ENCODE measurements at places on chromosomes 13 and 19.

- DNase-seq: no peak
These were observed 16.1 kb downstream of the VSTM1 start for GRCh38 chr19:54047616-54048015.

DNA sequence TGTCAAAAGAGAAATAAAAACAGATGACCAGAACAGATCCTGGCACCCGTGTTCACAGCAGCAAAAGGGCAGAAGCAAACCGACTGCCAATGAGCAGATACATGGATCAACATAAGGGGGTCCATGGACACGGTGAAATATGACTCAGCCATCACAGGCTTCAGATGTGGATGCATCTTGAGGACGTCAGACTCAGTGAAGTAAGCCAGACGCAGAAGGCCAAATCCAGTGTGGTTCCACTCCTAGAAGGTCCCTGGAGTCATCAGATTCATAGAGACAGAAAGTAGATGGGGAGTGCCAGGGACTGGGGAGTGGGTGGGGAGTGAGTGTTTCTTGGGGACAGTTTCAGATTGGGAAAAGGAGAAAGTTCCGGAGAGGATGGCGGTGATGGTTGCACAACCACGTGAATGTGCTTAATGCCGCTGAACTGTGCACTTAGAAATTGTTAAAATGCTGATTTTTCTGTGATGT, 28.8 kb upstream of the SEMA6B start:
- no peak for DNase-seq

DNA sequence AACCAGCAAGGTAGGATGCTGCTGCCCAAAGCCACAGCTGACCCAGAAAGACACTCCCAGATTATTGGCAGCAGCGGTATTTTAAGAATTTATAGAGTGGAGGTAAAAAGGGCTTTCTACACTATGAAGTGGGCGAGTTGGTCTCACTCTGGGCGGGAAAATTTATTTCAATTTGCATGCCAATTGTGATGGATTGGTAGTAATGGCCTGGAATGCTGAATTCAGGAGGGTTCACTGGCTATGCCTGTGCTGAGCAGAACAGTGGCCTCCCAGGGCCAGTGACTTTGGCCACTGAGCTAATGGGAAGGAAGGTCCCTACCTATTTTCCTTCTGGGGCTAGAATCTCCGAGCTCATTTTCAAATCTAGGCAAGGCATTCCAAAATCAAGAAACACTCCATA, 243.5 kb downstream of the TSHZ3 start:
- no peak for DNase-seq

DNA sequence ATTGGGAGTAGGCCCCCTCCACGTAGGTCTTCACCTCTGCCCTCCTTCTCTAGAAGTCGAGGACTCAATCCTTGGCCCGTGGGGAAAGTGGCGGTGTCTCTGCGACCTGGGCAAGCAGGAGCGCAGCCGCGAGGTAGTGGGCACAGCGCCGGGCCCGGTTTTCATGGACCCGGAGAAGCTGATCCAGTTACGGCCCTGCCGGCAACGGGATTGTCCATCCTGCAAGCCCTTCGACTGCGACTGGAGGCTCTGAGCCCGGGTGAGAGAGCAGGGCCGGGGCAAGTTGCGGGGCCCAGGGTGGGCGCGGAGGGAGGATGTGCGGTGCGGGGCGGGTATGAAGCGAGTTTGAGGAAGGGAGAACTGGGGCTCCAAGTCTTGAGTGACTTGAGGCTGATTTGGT, 2.2 kb downstream of the THSD8 start:
- no peak for DNase-seq

DNA sequence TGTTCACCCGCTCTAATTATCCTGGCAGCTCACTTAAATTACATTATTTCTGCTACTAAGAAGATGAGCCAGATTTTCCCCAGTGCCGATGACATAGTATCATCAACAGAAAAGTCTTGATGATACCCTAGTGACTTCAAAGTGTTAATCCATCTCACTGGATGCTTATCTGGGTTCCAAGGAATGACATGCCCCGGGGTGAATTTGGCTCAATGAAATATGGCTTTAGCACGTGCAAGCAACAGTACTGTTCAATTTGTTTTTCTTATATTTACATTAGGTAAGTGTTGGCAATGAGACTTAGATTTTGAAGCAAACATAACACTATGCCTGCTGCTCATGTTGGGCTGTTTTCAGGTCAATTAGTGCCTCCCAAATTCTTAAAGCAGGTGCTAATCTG, 548.2 kb upstream of the SLITRK1 start:
- DNase-seq: no peak

DNA sequence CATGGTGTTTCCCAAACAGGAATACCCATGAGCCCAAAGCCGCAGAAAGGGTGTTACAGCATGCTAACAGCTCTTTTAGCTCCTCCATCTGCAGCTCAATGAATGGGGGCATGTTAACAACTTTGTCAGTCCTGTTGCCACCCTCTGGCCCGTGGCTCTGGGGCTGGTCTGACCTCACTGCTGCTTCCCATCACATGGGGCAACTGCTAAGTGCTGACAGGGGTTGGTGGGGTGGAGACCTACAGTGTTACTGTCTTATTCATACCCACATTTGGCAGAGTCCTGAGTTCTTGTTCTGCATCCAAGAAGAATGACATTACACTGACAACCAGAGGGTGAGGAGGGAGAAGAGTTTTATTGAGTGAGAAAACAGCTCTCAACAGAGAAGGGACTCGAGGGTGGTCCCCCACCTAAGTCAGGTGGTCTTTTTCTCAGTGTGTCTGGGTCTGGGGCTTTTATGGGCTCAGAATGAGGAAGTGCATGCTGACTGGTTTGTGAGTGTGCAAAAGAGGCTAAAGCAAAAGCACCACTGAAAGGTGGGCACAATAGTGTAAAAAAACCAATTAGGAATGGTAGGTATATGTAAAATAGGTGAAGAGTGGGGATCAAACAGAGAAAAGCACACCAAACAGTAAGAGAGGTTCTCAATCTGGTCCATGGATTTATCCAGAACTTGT, 1952.0 kb upstream of the PCDH20 start:
- no peak for DNase-seq

DNA sequence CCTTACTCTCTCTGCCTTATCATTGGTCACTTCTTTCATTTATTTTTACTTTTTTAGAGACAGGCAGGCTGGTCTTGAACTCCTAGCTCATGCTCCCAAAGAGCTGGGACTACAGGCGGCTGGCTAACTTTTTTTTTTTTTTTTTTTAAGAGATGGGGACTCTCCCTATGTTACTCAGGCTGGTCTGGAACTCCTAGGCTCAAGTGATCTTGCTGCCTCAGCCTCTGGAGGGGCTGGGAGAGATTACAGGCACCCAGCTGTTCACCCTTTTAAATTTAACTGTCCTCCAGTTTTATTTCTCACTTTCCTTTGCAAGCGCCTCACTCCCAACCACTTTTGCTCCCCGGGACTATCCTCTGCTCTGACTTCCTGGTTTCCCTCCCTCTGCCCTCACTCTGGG, 5.6 kb upstream of the CLDN10 start:
- DNase-seq: no peak
